ENCODE measurements at places on chromosomes 6 and 20. TPM values are rescaled to one million over a fixed set of nuclear protein-coding genes. Genes with fewer than 3 reads are reported as not detected.

SYCP2L gene
- 0.29 TPM for total RNA-seq

NRSN1 gene
- total RNA-seq, result not detected

MYCT1 gene
- 10.7 TPM for total RNA-seq

RIPOR3 gene
- 9.6 TPM for total RNA-seq

CSNK2B gene
- 238 TPM for total RNA-seq

KIAA1586 gene
- total RNA-seq, result 2.6 TPM

RBM24 gene
- total RNA-seq, result 142 TPM

LINC00237 gene
- not detected for total RNA-seq

SLC35D3 gene
- not detected for total RNA-seq

- H3K4me3 ChIP-seq, result no peak overlapping the region
- H3K27me3 ChIP-seq, result peaks cover 2% of the 10 kb centered on the region
- H3K36me3 ChIP-seq, result no peaks in the 10 kb centered on the region
- DNase-seq, result no peak
Measured at GRCh38 chr20:2701671-2702081, 9.1 kb downstream of the EBF4 start.

DNA sequence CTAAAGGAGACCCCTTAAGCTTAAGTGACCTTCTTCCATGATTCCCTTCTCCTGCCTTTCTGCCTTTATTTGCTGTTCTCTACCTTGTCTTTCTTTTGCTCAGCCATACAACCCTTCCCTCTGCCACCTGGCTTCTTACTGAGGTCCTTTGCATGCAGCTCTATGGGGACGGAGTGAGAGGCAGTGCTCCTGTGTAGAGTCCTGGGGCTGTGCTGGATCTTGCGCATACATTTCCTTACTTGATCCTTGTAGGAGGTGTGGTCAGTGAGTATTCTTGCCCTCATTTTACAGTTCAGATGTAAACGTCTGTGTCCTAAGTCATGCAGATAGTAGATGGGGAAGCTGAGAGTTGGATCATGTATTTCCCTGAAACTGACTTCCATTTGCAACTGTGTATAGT is 5.7 kb downstream of the SASH1 start:
- DNase-seq, result no peak
- H3K36me3 ChIP-seq, result no peaks in the 10 kb centered on the region
- H3K4me3 ChIP-seq, result no peak overlapping the region
- H3K27ac ChIP-seq, result no peak overlapping the region

DNA sequence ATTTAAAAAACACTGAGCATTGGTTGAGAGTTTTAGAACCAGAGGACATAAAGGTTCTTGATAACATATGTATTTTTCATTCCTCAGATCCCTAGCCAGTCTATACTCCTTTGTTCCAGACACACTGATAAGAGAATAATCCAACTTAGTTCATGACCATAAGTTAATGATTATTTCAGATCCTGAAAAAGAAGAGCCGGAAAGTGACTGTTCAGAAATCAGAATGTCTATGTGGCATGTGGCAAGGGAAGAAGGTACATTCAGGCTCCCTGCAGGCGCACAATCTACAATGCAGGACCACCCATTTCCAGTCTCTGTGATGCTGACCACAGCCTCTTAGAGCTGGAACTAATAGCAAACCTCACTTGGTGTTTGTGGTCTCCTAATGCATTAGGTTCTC is 666.7 kb upstream of the AGPAT4 start:
- no peaks in the 10 kb centered on the region for H3K27me3 ChIP-seq
- no peak overlapping the region for H3K4me3 ChIP-seq
- H3K4me1 ChIP-seq, result no peaks in the 10 kb centered on the region

- no peak for DNase-seq
- no peaks in the 10 kb centered on the region for H3K27me3 ChIP-seq
- no peak overlapping the region for H3K4me3 ChIP-seq
- H3K36me3 ChIP-seq, result no peaks in the 10 kb centered on the region
- H3K27ac ChIP-seq, result no peak overlapping the region
- H3K4me1 ChIP-seq, result no peaks in the 10 kb centered on the region
Measured at GRCh38 chr20:6579824-6580223, 187.7 kb upstream of the BMP2 start.

GRCh38 chr6:16264785-16265184 is 26.4 kb downstream of the GMPR start:
- H3K36me3 ChIP-seq, result no peaks in the 10 kb centered on the region
- H3K27ac ChIP-seq, result peak overlapping the region; percentile 11
- no peaks in the 10 kb centered on the region for H3K27me3 ChIP-seq
- DNase-seq, result no peak
- peaks cover 19% of the 10 kb centered on the region for H3K4me1 ChIP-seq

- H3K4me1 ChIP-seq, result no peaks in the 10 kb centered on the region
- H3K27me3 ChIP-seq, result no peaks in the 10 kb centered on the region
- no peak overlapping the region for H3K27ac ChIP-seq
- DNase-seq, result no peak
- no peak overlapping the region for H3K4me3 ChIP-seq
Measured at GRCh38 chr20:12764053-12764452, 244.7 kb upstream of the SPTLC3 start.

DNA sequence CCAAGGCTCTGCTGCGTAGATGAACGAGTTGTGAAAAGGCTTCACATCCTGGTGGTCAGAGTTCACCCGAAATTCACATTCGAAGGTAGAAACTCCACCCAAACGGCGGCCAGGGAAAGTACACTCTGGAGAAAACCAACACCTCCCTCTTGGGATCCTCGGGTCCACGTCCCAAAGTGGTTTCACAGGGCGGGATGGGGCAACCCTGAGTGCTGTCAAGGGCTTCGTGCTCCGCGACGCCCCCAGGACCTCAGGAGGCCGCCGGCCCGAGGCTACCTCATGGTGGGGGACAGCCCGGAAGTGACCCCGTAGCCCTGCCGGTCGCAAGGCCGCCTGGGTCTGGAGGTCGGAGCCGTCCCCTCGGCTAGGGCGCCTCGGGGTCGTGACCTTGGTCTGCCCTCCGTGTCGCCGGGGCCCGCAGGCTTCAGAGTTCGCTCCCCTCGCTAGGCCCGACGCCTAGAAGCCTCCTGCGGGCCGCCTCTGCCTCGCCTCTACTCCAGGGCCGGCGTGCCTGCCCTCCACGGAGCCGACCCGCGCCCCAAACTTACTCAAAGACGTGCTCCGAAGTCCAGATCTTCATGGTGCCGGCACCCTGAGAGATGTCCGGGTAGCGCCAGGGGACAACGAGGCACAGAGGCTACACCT is at the start of gene PRELID3B:
PRELID3B (minus strand) TSS at position 636 of the 645 bp plus-strand sequence; CDS start at position 580, 56 bp downstream.
- H3K4me3 ChIP-seq, result peak within 1 kb of the TSS; percentile 96
- H3K27ac ChIP-seq, result peak within 1 kb of the TSS; percentile 92
- peaks cover 11% of the 10 kb centered on the region for H3K36me3 ChIP-seq
- peak; percentile 26 for DNase-seq

DNA sequence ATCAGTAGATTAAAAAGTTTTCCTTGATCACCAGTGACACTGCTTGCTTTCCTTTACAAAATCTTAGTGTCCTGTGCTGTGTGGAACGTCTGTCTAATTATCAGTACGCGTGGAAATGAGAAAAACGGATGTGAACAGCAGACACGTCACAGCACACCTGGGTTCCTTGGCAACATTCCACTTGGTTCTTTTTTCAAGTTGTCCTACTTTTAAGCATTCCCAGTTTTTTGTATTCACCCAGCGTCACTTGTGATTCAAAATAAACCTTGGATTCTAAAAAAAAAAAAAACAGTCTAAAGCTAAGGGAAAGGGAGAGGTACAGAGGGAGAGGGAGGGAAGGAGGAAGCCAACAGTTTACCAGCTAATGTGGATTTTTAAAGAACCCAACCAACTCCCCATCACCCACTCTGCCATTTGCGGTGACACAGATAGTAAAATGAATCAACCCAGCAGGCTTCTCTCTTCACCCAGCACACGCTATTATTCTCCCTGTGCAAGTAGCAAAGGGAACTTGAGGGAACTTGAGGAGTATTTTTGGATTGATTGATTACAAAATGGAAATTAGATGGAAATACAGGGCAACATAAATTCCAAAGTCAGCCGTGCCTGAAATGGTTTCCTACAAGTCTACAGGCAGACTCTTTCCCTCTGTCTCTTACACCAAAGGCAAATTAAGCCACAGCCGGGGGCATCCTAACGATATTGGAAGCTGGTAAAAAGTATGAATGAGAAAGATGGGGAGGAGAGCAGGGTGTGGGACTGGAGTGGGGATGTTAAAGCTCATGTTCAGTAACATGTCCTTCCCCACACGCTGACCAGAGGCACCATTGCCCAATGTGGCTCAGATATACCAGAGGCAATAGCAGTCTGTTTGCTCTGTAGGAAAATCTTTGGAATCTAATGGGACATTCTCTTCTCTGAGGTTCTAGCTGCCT is 129.8 kb downstream of the SASH1 start:
- DNase-seq, result no peak
- peaks cover 16% of the 10 kb centered on the region for H3K36me3 ChIP-seq
- H3K4me1 ChIP-seq, result no peaks in the 10 kb centered on the region
- peak overlapping the region; percentile 63 for H3K27ac ChIP-seq
- H3K4me3 ChIP-seq, result no peak overlapping the region

DNA sequence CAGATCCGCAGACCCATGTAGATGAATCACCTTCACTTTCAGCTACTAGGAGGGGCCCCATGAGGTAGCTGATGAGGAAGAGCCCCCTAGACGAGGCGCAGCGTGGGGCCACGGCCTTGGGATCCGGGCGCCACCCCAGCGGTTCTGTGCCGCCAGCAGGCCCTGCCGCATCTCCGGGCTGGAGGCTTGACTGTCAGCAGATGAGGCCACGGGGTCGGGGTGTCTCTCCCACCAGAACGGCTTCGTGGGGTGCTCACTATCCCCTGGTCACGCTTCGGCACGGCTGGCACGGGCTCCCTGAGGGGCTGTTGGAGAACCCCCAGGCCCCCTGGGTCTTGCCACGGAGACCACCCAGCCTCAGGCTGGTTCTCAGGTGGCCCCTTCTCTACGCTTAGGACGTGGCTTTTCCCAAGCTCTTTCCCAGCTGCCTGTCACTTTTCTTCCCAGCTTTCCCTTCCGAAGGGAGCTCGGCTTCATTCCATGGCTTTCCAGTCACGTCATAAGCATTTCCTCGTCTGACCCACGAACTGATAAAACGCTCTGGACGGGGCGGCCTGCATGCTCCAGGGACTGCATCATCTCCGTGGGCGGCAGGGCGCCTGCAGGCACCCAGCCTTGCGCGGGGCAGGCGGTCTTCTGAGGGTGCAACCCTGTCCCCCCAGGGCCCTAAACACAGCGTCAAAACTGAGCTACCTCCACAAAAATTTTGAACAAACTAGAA is 85.9 kb downstream of the THBS2 start:
- no peak overlapping the region for H3K27ac ChIP-seq
- peaks cover 7% of the 10 kb centered on the region for H3K27me3 ChIP-seq
- no peaks in the 10 kb centered on the region for H3K4me1 ChIP-seq
- no peak for DNase-seq
- no peaks in the 10 kb centered on the region for H3K36me3 ChIP-seq

DNA sequence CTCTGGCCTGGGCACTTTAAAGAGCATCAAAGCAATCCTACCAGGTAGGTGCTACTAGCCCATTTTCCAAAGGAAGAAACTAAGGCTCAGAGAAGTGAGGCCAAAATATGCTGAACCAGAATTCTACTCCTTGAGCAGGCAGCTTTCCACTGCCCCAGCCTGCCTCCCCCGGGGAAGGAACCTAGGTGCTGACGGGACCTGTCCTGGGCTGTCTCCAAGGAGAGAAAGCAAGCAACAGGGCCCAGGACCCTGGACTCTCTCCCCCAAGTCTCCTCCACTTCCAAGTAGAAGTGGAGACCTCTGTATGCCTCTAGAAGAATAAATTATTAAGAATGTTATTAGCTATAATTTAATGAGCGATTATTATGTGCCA is 159.5 kb downstream of the MRPL14 start:
- no peak overlapping the region for H3K27ac ChIP-seq
- no peak overlapping the region for H3K4me3 ChIP-seq
- H3K36me3 ChIP-seq, result no peaks in the 10 kb centered on the region
- peaks cover 20% of the 10 kb centered on the region for H3K4me1 ChIP-seq

DNA sequence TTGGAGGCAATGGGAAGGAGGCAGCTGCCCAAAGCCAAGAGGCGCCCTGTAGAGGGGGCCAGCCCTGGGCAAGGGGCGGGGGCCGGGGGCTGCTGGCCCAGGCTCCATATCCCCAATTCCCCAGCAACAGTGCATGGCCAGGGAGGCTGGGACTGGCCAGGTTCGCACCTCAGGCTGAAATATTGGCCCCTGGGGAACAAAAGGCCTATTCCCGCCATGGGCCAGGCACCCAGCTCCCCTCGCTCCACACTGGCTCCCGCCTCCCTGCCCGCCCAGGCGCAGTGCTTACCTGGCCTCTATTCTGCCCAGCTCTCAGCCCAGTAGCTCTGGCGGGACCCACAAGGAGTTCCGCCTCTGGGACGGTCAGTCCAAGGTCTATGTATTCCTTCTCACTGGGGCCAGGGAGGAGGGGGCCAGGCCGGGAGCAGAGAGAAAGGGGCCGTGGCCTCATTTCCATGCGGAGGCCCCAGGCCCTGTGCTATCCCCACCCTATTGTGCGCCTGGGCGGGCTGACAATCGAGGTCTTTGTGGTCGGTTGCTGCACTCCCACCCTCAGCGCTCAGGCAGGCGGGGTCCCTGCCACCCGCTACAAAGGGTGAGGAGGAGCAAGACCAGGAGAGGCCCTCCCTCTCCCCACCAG is 42.3 kb downstream of the YTHDF1 start:
- H3K27me3 ChIP-seq, result peaks cover 71% of the 10 kb centered on the region
- no peak overlapping the region for H3K27ac ChIP-seq
- DNase-seq, result no peak

DNA sequence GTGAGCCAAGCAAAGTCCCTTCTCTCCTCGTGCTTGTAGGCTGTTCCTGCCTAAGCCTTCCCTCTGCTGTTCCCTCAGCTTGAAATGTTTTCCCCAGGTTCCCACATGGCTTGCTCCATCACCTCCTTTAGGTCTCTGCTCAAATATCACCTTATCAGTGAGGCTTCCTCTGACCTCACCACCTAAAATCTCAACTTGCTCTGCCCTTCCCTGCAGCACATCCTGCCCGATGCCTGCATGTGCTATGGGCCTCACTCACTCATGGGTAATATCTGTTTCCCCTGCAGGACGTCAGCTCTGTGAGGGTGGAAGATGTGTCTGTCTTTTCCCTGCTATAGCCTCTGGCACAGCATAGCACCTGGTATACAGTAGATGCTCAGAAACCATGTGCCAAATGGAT is 29.9 kb upstream of the FKBP1A start:
- H3K36me3 ChIP-seq, result no peaks in the 10 kb centered on the region
- no peak overlapping the region for H3K4me3 ChIP-seq
- H3K27ac ChIP-seq, result no peak overlapping the region
- H3K27me3 ChIP-seq, result no peaks in the 10 kb centered on the region
- H3K4me1 ChIP-seq, result no peaks in the 10 kb centered on the region

TRIM31 gene
- 0.39 TPM for total RNA-seq

ULBP2 gene
- total RNA-seq, result 0.44 TPM
